ENCODE measurements at places on chromosomes 5 and 9. TPM values are rescaled to one million over a fixed set of nuclear protein-coding genes. Genes with fewer than 3 reads are reported as not detected.

Gene LCN1
- not detected for total RNA-seq

Gene TPPP
- 1.7 TPM for total RNA-seq

Gene CNTNAP3
- not detected for total RNA-seq

Gene PCDHGB7
- 3.7 TPM for total RNA-seq

Gene NCS1
- total RNA-seq: 85.6 TPM

Gene TSSK1B
- total RNA-seq: not detected

Gene CAMK4
- total RNA-seq: under 0.01 TPM
